ENCODE measurements at places on chromosomes 4 and X. TPM values are rescaled to one million over a fixed set of nuclear protein-coding genes. Genes with fewer than 3 reads are reported as not detected.

The TLR3 gene
- total RNA-seq = 2.1 TPM

The TMSB15B gene
- total RNA-seq = 4.8 TPM

The CBR4 gene
- total RNA-seq = 14.6 TPM

The SLC25A14 gene
- 12.2 TPM for total RNA-seq

The PSAPL1 gene
- not detected for total RNA-seq

The ASMT gene
- not detected for total RNA-seq

The PLP1 gene
- not detected for total RNA-seq
